ENCODE measurements at places on chromosomes 3 and 15.

DNA sequence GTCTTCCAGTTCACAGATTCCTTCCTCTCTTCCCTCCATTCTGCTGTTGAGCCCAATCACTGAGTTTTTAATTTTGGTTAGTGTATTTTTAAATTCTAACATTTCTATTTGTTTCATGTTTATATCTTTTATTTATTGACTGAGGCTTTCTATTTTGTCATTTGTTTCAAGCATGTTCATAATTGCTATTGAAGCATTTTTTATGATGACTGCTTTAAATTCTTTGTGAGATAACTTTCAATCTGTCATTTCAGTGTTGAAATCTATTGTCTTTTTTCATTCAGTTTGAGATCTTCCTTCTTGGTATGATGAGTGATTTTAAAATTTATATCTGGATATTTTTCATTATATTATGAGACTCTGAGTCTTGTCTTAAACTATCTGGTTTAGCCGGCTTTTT, 192.3 kb downstream of the RPLP1 start:
- no peak for DNase-seq

DNA sequence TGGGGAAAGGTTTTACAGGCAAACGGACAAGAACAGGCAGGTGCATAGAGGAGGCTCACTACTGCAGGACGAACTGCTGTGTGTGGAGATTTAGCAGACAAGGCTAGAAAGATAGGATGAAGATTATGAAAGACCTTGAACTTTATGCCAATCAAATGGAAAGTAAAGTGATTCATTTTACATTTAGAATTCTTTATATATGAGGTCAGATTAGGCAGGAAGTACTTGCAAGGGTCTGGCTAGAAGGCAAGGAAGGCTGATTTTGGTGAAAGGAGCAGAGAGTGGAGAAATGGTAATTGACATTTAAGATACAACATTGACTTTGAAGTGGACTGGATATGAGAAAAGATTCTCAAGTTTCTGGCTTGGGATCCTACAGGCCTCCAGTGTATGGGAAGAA, 33.6 kb downstream of the PLSCR4 start:
- DNase-seq = no peak

DNA sequence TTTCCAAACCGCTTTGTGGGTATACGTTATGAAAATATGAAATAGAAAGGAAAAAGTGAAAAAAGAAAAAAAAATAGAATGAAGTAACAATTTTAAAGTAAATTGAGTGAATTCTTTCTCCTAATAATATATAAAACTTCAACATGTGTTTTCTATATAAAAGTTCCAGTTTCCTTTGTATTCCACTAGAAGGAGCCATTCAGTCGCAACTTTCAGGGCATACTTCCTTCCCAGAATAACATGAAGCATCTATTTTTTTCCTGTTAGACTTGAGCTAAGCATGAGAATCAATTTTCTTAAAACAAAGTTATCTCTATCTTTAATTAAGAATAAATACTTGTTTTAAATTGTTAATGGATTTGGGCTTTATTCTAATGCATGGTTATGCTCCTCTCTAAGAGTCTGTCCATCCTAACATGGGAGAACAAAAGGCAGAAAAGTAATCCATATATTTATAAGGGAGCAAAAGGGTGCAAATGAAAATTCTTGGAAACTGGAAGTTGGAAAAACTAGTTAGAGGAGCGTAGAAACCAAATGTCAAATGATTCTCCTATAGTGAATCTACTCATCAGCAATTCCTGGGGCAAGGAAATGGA, 16.0 kb upstream of the VGLL3 start:
- no peak for DNase-seq

DNA sequence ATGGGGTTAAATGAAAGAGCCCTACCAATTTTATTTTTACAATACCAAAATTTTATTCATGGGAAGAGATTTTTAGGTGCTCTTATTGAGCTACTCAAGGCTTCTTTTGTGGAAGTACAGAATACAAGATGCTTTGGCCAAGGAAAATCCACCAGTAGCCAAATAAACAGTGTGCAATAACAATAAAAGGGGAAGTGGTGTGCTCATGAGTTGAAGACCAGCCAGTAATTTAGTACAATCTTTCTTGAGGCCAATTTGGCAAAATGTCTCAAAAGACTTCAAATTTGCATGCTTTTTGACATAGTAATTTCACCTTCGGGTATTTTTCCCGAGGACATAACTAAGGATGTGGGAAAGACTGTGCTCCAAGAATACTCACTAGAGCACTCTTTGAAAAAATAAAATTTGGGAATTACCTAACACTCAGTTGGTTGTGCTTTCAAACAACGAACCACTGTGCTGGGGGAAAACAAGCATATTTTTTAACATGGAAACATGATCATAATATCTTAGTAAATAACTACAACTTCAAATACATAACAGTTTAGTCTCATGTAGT, 294.0 kb downstream of the DIPK2A start:
- no peak for DNase-seq

DNA sequence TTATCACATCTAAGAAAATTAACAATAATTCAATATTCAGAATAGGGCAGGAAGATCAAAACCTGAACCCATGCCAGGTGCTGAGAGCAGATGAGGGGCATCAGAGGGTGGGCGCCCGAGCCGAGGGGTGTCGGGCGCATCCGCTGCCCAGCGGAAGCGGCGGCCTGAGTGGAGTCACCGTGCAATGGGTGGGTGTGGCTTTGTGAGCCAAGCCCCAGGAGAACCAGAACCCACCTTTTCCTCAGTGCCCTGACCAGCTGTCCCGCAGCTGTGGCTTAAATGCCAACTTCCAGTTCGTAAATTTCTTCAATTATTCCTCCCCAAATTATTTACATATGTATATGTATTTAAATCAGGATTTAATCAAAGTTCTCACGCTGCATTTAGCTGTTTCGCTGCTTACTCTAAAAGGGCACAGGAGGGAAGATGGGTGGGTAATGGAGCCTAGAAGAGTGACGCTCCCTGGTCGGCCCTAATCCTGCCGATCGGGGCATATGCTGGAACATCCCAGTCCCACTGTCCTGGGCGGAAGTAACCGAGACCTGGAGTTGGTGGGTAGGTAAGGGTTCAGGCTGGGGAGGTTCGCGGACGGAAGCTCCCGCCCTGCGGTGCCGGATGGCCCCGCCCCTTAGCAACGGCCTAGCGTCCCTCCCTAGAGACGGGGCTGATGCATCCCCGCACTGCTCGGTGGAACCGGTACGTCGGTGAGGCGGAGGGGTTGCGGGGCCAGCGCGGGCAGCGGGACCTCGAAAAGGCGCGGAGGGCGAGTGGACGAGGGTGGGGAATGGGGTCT, 1.3 kb downstream of the DNAH1 start:
- DNase-seq = no peak

GRCh38 chr15:101049282-101049681, 130.1 kb downstream of the LRRK1 start:
- DNase-seq = no peak

DNA sequence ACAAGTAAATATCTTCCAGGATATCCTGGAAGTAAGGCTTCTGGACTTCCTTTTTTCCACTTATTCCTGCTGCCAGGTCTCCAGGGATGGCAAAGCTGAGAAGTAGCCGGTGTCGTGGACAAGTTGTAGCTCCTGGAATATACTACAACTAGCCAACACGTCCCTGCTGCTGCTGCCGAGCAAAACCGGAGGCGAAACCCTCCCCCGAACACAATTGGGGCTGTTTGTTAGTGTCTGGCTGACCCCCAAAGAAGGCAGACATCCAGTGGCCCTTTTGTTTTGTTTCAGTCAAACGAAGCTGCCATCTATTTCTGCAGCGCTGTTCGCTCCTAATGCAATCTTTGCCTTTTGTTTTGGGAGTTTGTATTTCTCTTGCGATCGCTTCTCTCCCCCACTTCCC, 45.3 kb upstream of the EIF5A2 start:
- no peak for DNase-seq

DNA sequence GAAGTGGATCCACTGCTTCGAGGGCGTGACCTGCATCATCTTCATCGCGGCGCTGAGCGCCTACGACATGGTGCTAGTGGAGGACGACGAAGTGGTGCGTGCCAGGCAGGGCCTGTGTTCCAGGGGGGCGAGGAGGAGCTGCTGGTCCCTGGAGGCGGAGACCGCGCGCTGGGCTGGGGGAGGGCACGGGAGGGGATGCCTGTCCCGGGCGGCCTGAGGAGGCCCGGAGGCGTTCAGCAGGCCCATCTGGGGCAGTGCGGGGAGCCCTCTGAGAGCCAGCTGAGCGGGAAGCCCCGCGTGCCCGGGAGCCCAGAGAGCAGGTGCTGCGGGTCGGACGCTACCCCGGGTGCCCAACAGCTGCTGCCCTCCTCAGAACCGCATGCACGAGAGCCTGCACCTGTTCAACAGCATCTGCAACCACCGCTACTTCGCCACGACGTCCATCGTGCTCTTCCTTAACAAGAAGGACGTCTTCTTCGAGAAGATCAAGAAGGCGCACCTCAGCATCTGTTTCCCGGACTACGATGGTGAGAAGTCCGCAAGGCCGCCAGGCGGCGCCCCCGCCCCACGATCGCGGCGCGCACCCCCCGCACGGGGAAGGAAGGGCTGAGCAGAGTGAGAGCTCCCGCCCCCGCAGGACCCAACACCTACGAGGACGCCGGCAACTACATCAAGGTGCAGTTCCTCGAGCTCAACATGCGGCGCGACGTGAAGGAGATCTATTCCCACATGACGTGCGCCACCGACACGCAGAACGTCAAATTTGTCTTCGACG, 2.9 kb downstream of the GNAT1 start:
- no peak for DNase-seq

DNA sequence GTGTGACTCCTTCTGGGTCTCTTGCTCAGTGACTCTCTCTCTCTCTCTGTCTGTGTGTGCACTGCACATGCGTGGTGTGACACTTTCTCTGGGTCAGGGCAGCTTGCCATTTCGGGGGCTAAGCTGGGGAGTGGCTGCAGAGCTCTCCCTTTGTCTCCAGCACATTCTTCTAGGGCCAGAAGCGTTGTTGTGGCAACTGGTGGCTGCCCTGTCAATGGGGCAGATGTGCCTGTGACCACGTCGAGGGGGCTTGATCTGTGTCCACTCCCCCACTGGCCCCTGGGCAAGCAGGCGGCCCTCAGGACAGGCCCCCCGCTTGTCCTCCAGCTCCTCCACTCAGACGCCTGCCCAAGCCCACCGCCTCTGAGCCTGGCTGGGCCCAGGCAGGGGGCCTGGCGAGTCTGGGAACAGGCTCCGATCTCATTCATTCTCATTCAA, 67.8 kb downstream of the WNT7A start:
- no peak for DNase-seq

GRCh38 chr15:40028853-40029252, 10.1 kb downstream of the SRP14 start:
- DNase-seq = no peak

DNA sequence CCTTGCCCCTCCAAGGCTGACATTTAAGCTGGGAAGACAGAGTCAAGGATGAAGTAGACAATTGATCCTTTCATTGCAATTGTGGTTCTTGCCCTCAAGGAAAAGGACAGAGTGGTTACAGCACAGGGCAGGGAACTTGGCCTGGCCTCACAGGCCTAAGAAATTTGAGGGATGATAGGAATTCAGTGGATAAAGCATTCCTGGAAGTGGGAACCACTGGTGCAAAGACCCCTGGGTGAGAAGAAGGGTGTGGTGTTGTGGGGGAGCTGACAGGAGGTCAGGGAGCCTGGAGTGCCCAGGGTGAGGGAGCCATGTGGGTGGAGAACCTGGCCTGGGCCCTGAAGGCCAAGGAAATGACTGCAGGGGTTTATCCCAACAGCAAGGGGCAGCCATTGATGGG, 287.4 kb downstream of the UACA start:
- DNase-seq = no peak

DNA sequence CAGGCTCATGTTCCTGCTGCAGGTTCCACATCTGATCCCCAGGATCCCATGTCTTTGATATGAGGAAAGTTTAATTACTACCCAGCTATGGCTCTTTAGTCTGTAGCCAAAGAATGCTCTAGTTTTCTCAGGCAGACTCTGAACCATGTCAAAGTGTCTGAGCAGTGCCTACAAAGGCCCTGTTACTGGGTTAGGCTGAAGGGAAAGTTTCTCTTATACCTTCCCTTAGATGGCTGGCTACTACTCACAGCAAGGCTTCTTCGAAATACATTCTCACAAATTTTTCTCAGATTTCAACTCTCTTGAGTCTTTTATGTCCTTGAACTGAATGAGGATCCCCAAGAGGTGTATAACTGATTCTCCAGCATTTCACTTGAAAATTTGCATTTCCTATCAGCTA, 102.4 kb downstream of the NR1D2 start:
- DNase-seq = no peak

GRCh38 chr3:123758081-123758564, 126.0 kb downstream of the MYLK start:
- peak; percentile 50 for DNase-seq

DNA sequence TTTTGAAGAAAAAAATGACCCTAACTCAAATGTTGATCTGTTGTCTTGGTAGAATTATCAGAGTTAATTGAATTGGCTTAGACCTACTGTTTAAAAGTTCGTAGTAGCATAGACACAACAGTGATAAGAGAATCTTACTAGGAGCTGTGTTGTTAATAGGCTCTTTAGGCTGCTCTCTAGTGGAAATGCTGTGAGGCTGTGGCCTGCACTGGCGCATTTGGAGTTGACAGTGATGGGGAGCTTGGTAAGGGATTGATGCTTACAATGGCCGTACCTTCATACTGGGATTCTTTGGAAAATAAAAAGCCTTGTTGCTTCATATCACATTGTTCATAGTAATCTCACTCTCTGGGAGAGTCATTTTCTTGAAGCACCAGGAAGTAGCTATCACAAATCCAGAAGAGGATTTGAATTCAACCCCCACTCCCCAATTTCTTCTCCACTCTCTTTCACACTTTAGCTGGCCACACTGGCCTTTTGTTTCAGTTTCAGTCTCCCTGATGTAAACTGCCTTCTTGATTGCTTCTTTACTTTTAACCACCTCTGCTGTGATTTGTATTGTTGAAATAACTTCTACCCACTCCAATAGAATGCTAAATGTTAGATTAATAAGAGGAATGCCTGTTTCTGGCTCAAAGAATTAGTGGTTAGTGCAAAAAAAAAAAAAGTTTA, 56.6 kb downstream of the CEP63 start:
- DNase-seq = no peak

DNA sequence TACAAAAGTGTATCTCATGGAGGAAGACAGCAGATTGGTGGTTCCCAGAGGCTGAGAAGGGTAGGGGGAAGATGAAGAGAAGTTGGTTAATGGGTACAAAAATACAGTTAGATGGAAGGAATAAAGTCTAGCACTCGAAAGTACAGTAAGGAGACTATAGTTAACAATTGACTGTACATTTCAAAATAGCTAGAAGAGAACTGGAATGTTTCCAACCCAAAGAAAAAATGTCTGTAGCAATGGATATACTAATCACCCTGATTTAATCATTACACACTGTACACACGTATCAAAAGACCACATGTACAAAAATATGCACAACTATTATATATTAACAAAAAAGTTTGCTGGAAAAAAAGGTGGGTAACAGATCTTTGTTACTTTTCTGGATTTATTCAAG, 57.3 kb downstream of the THRB start:
- no peak for DNase-seq

DNA sequence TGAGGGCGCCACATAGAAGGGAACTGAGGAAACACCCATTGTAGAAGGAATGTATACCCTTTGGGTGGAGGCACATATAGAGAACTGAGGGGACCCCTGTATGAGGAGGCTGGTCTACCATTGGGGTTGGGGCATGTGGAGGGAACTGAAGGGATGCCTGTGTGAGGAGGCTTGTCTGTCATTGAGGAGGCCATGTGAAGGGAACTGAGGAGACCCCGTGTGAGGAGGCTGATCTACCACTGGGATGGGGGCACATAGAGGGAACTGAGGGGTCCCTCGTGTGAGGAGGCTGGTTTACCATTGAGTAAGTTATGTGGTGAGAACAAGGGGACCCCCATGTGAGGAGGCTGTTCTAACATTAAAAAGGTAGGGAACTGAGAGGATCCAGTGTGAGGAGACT, 156.1 kb downstream of the FBLN2 start:
- DNase-seq = no peak

- no peak for DNase-seq
These were observed 627.0 kb downstream of the SI start for GRCh38 chr3:164451072-164451910.
